ENCODE measurements at places on chromosomes 11 and 22.

- no peak for DNase-seq
Observed at GRCh38 chr22:31898926-31899325, 45.4 kb upstream of the YWHAH start.

DNA sequence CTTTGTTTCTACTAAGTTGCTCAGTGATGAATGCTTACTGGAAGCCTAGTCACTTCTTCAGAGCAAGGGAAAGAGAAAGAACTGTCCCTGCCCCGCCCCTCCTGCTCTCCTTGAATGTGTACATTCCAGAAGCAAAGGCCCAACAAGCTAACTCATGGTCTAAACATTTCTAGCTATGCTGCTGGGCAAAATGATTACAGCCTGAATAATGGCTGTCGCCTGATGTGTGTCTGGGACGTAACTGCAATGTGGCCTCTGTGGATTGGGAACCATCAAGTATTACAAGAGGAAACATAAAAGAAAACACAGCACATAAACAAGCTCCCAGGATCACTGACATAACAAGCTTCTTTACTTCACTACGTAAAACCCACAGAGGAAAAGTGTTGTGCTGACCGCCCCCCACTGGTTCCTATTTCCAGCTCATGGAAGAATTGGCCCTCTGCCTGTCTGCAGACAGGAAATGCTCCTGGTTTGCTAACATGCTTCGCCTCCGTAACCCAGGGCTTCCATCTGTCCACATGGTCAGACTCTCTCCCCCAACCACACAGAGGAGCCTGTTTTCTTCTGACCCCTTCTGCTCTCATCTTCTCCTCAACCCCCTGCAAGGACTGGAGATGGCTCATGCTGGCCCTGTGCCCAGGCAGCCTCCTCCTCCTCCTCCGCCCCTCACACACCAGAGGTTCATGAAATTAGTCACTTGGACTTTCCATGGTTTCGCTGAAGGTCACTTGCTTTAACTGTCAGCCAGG lies 187.2 kb downstream of the MAML2 start:
- DNase-seq: peak; percentile 99

DNA sequence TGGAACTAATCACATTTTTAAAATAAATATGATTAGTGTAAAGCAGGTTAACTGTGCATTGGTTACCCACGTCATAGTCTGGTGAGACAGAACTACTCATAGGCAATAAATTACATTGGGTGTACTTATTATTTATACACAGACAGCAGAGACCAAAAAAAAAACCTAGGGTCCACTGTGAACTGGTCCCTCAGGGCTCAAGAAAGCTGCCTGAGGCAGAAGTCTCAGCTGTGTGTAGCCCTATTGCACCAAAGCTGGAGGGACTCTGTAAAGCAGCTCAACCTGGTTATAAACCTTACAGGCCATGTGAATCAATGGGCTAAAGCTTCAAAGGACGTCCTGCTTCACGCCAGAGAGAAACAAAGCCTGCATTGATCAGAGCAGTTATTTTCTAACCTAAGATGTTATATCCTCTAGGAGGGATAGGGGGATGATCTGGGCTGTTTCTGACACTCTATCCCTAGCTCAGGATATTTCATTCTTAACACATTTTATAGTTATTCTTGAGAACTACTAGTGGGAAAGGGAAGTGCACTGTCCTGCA lies 432.2 kb upstream of the ANO3 start:
- DNase-seq: no peak

GRCh38 chr11:125869521-125869920 lies 17.9 kb upstream of the HYLS1 start:
- DNase-seq: no peak

DNA sequence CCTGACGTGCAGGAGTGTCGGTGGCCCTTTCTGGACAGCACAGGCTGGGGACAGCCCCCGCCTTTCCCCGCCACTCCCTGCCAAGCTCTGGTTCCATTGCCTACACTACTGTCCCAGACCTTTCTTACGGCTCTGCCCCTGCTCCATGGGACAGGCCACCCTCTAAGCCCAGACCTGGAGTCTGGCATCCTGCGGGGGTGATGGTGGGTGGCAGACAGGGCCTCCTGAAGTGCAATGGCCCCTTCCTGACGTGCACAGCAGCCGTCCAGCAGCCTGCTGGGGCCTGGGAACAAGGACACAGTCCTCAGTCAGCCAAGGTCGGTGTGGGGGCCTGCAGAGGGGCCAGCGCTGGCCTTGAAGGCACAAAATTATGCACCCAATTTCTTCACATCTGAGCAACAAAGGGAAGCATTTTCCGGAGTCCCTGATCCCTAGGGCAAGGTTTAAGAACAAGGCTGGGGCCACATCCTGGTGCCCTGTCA lies 79.7 kb upstream of the KCNQ1OT1 start:
- DNase-seq: no peak

DNA sequence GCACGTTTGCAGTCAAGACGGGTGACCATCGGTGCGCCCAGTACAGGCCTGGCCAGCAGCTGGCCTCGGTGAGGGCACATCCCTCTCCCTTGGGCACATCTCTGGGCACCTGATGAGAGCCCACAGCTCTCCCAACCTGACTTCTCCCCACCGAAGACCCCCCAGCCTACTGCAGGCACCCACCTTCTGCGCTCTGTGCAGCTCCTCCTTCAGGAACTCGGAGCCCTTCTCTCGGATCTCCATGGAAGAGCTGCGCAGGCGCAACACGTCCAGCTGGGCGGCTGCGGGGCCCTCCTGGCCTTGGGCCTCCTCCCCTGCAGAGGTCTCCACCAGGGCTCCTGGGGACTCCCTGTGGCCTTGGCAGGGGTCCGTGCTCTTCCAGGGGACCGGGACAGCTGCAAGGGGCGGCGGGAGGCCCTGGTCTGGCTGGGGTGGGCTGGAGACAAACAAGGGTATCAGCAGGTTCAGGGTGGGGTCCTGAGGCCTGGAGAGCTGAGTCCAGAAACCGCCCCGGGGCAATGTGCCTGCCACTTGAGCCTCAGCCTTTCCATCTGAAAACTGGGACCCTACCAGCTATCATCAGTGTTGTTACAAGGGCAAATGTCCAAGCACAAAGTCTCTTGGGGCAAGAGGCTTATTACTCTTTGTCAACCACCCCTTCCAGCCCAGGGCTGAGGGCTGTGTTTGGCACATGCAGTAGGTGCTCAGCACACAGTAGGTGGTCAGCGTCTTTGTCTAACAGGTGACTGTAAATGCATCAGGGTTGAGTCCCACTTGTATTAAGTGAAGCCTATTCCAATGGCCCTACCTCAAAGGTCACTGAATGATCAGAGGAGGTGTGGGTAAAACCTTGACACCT lies 9.3 kb downstream of the RAB3IL1 start:
- DNase-seq: no peak

GRCh38 chr11:69085490-69086095 lies 36.9 kb downstream of the TPCN2 start:
- no peak for DNase-seq

DNA sequence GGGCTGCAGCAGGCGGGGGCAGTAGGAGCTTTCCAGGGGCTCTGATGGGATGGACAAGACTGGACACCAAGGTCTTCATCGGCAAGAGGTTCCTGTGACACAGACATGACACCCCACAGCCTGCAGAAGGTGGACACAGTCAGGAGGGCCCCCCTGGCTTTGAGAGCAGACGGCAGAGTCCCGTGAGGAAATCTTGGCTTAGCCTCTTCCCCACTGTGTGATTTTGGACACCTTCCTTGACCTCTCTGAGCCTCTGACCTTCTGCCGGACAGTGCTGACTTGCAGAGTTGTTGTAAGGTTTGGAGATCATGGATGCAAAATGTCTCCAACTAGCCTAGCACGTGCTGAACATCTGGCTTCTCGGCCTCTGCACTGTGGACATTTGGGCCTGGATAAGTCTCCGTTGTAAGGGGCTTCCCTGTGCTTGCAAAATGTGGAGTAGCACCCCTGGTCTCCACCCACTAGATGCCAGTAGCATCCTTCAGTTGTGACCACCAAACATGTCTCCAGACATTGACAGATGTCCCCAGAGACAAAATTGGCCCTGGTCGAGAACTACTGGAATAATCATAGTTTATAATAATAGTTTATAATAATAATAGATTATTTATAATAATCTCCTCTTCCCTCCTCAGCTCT lies 54.6 kb downstream of the MCM5 start:
- no peak for DNase-seq

DNA sequence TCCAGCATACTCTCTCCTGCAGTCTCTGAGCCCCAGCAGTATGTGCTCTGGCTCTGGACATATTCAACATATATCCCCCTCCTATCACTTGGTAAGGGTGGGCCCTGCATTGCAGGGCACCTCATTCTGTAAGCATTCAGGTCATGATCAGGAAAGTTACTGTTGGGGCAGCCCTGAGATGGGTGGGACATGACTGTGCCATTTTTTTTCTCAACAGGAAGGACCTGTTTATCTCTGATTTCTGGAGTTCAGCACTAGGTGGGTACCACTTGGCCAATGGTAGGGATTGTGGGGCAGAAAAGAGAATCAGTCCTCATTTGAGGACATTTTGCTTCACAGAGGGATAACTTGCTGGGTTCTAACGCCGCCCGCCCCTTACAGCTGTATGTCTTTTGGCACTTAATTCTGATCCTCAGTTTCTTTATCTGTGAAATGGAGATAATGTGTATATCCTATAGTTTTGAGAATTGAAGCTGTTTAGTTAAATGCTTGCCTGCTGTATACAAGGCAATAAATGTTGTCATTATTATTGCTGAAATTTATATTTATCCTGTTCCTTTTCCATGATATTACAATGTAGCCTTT lies 2.2 kb downstream of the SRRD start:
- DNase-seq: no peak

GRCh38 chr11:17765356-17766072 lies 30.9 kb downstream of the KCNC1 start:
- peak; percentile 5 for DNase-seq

DNA sequence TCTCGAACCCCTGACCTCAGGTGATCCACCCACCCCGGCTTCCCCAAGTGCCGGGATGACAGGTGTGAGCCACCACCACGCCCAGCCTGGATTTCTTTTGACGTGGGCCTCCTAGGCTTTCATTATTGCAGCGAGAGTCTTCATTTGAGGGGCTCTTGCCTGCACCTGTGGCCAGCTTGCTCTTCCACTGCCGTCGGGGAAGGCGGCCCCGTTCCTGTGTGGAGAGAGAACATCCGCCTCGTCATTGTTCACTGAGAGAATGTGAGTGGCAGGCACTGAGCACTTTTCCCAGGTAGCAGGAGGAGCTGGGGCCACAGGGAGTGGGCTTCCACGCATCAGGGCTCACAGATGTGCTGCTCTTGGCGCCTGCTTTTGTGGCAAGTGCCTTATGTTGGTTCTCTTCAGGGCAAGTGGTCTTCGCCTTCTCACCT lies 365.0 kb downstream of the TBC1D22A start:
- no peak for DNase-seq
